ENCODE measurements at places on chromosomes 6 and 20.

GRCh38 chr6:28810659-28811053 is 113.1 kb downstream of the TRIM27 start:
- DNase-seq, result no peak

GRCh38 chr6:72635636-72636035 is 13.8 kb downstream of the KCNQ5 start:
- no peak for DNase-seq

GRCh38 chr6:89032599-89032998 is 48.0 kb upstream of the PNRC1 start:
- DNase-seq, result no peak

- no peak for DNase-seq
Observed at GRCh38 chr6:79894939-79895338, 52.4 kb downstream of the ELOVL4 start.

DNA sequence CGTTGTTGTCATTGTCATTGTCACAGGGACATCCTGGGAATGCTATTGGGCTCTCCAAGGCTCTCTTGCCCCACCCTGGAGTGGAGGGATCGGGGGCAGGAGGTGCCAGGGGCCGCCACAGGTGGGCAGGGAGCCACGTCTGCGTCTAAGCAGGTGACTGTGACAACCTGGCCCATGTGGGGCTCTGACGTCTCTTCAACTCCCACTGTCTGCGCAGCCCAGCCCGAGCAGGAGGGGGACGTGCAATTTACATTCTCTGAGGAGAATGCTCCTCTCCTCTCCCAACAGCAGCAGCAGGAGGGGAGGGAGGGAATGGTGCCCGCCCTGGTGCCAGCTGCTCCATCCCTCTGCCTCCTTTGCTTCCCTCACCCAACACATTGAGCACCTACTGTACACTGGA is 50.1 kb downstream of the GRM4 start:
- no peak for DNase-seq

DNA sequence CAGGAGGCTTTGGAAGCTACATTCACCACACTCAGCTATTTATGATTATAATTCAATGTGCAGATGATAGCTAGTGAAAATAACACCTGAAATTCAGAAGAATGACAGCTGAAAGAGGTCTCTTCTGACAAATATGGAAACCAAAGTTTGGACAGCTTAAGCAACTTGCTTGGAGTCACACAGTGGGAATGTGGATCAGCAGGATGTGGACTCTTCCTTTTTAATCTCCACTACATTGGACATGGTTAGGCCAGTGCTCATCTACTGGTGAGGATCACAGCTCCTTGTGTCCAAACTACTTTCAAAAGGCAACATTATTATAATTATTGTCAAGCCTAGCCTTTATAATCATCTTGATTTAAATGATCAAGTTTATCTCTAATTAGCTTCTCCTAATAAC is 10.4 kb downstream of the TRAPPC3L start:
- DNase-seq, result no peak

DNA sequence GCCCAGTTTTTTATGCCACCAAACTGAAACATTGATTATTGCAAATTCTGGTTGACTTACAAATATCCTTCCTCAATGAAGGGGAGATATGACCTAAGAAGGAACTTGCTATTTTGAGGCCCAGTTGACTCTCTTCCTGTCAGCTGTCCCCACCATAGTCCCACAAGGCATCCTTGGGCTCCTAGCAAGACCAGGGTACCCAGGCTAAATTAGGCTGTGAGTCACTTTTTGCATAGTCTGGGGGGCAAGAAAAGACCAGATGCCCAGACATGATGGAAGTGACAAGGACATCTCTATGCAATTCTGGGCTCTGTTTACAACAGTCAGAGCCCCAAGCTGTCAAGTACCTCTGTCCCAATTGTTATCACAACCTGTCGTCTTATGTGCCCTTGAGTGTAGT is 31.8 kb upstream of the MAFB start:
- DNase-seq, result no peak

- no peak for DNase-seq
Observed at GRCh38 chr6:21133901-21134300, 459.6 kb upstream of the SOX4 start.

GRCh38 chr6:131631625-131632289 is 3.7 kb upstream of the MED23 start:
- no peak for DNase-seq

DNA sequence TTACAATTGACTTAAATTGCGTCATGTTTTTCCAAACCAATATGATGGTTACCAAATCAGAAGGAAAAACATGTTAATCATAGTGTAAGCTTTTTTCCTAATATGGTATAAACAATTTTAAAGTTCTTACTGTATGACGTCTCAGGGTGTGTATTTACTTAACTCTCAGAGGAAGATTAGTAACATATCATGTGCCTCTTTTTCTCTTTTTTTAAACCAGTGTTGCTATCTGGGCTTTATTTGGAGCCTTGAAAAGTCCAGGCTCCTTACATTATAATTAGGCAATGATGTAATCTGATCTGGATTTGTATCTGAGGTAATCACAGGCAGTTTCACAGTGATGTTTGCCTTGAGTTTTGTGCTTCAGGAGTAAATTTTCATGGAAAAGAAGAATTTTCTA is 20.4 kb upstream of the RAB23 start:
- no peak for DNase-seq

- DNase-seq, result no peak
Observed at GRCh38 chr6:10140824-10141223, 274.1 kb downstream of the TFAP2A start.

- DNase-seq, result peak; percentile 89
Observed at GRCh38 chr6:39296745-39297640, 17.2 kb downstream of the KCNK17 start.

- no peak for DNase-seq
Observed at GRCh38 chr20:51565298-51566144, 23.0 kb upstream of the NFATC2 start.

DNA sequence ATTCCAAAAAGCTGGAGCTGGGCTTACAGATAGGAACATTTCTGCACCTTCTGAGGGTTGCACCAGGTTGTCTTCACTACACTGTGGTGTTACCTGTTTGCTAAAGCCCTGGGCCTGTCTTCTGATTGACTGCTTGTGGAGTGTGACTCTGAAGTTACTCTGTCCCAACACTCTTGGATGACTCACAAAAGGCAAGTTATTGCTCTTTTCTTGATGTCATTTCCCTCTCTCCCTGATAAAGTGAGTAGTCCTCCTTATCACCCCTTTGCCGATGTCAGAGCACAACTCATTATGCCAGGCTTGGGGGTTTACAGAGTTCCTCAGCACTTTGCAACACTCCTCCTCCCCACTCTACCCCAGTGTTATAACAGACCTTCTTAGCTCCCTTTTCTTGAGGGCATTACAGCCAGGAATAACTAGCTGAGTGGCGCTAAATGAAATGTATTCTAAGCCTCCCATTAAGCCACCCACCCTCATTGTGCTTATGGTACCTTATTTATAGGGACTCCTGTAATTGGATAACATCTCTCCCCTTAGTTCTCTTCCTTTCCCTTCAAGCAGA is 36.1 kb upstream of the NKX2-4 start:
- no peak for DNase-seq

DNA sequence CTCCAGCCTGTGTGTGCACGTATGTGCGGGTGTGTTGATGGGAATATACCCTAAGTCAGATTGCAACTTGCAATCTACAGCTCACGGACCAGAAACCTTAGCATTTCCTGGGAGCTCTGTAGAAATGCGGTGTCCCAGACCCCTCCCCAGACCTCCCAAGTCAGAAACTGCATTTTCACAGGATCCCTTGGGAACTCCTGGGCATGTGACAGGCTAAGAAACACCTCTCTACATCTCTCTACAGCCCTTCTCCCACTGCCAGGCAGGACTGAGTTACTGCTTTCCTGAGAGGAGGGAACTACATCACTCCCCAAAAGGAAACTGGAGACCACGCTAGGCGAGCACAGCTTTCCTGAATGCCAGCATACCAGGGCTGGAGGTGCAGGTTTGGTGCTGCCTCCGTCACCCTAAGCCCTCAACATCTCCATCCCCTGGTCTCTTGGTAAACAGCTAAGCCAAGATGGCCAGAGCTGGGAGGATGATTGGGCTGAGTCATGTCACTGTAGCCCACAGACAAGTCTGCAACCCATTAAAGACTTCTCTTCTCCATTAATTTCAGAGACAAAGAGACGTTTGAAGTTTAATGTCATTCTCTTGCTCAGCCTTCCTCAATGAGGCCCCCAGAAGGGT is 194.4 kb downstream of the BMP7 start:
- DNase-seq, result no peak

GRCh38 chr6:136945072-136945471 is 23.0 kb downstream of the SLC35D3 start:
- no peak for DNase-seq

DNA sequence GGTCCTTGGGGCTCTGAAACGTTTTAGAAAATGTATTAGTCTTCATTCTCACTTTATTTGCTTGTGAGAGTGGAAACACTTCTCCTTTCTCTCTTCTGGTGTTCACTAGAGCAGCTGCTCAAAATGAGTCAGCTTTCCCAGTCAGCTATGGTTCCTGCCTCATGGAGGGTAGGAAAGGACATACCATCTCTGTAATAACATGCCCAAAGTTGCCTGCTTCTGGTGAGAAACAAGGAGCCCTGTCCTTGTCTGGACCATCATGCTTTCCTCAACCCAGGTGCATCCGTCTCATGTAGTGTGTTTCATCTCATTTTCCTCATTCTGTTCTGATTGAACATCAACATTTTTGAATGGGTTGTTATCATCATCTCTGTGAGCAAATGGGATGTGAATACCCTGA is 17.1 kb upstream of the TINAG start:
- DNase-seq, result no peak

GRCh38 chr20:41064377-41064776 is 35.8 kb downstream of the TOP1 start:
- DNase-seq, result no peak

DNA sequence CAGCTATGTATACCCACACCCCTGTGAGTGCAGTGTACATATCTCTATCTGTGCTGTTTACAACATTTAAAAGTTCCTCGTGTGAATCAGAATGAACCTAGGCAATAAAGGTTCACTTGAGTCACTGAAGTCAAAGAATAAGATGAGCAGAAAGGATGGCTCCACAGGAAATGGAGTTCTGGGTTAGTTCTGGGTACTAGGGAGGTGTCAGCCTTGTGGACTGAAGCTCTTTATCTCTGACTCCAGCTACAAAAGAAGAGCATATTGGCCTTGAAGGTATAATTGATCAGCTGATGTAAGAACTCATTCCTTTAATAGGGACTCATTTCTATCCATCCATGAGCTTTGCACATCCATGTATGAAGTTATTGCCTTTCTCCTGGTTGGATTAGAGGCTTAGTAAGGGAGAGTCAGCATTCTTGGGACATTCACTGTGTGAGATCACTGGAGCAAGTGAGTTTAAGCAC is 73.9 kb upstream of the BACH2 start:
- DNase-seq, result no peak

GRCh38 chr6:31865205-31866118 is 2.8 kb upstream of the NEU1 start:
- DNase-seq, result no peak

- DNase-seq, result no peak
Observed at GRCh38 chr20:51411870-51412269, 130.6 kb downstream of the NFATC2 start.

DNA sequence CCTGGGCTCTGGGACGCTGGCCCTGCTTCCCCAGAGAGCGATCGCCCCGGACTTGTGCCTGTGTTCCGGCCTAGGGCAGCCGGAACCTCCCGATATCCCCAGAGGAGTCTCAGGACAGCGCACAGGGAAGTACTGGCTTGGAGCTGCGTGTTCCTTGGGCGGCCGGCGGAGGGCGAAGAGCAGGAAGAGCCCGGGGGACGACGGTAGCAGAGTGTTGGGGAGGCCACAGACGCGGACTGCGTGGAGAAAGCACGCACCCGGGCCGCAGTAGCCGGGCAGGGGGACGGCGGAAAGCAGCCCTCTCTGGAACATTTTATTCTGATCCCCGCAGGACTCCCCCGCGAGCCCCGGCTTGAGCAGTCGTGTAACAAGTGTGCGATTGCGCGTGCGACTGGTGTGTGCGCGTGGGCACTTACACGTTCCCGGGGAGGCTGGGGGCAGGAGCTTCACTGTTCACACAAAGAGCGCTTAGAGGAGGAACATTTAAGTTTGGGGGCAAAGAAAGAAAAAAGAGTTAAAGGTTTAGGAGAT is 36.1 kb downstream of the NCR2 start:
- DNase-seq, result no peak

- DNase-seq, result no peak
Observed at GRCh38 chr20:44138867-44139266, 48.1 kb downstream of the JPH2 start.

- no peak for DNase-seq
Observed at GRCh38 chr20:32534661-32535240, 50.4 kb downstream of the NOL4L start.

- DNase-seq, result peak; percentile 90
Observed at GRCh38 chr6:44655412-44656342, 268.2 kb downstream of the CDC5L start.

DNA sequence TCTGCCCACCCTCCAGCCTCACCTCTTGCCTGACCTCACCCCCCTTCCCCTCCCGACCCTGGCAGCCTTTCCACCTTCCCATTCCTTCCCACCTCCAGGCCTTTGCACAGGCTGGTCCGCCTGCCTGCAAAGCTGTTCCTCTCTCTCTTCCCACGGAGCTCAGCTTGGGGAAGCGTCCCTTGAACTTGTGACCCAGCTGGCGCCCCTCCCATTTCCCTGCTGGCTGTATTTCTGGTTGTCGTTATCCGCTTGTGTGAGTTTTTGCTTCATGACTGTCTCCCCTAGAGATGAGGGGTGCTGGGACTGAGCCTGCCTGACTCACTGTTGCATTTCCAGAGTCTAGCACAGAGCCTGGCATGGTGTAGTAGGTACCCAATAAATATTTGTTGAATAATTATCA is 32.5 kb downstream of the VSTM2L start:
- no peak for DNase-seq

DNA sequence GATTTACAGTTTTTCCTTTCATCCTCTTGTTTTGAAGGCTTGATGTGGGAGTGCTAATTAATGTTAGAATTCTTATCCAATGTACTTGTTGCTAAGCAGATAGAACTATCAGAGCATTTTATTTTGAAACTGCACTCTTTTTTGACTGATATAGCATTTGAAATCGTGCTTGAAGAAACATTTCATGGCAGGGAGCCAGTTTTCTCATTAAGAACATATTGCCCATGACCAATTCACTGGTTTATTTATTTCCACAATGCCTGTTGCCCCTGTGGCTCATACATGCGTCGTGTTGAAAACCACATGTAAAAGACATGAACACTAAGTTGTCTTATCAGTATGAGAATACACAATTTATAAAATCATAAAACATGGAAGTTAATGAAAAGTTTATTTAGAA is 479.7 kb upstream of the FLRT3 start:
- no peak for DNase-seq

DNA sequence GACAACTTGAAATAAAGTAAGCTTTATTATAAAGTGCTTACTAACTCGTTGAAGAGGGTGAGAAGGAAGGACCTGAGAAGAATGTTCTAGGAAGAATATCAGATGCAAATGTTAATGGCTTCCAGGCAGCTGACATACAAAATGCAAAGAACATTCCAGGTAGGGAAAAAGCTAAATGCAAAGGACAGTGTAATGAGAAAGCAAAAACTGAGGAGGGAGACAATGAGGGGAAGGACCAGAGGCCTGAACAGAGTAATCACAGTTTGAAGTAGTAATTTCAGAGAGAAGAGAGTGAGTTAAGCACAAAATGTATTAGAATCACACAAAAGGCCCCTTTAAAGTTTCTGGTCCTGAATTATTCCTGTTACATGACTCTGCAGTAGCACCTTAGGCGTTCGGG is 81.3 kb downstream of the HMGCLL1 start:
- DNase-seq, result no peak

GRCh38 chr6:145749632-145750031 is 14.3 kb upstream of the EPM2A start:
- DNase-seq, result no peak

Data from right atrium auricular region (tissue), 2 donors.